ENCODE measurements at places on chromosomes 2 and 18.

- no peak for DNase-seq
Observed at GRCh38 chr2:240179186-240179815, 38.8 kb upstream of the OTOS start.

GRCh38 chr2:64906853-64907536 lies 82.2 kb upstream of the SLC1A4 start:
- DNase-seq = no peak

GRCh38 chr18:74525741-74526140 lies 8.6 kb upstream of the CNDP1 start:
- no peak for DNase-seq

- DNase-seq = no peak
Observed at GRCh38 chr2:191627518-191627917, 50.4 kb upstream of the NABP1 start.

- peak; percentile 54 for DNase-seq
Observed at GRCh38 chr2:58834404-58834803, 593.3 kb upstream of the FANCL start.

All from Caco-2 (cell line).